ENCODE measurements at places on chromosomes 1 and 21. TPM values are rescaled to one million over a fixed set of nuclear protein-coding genes. Genes with fewer than 3 reads are reported as not detected.

PIGM gene
- total RNA-seq = 3.1 TPM

CLDN19 gene
- total RNA-seq = 1.6 TPM

TNNT2 gene
- 89.2 TPM for total RNA-seq

C4BPA gene
- total RNA-seq = 0.52 TPM

CA6 gene
- total RNA-seq = not detected

UBE2U gene
- not detected for total RNA-seq

VANGL2 gene
- total RNA-seq = 2.1 TPM

LCE1C gene
- not detected for total RNA-seq

RXFP4 gene
- not detected for total RNA-seq

PDIK1L gene
- total RNA-seq = 7.8 TPM

KCNN3 gene
- total RNA-seq = 3.7 TPM

SASS6 gene
- total RNA-seq = 1.6 TPM

KCNQ4 gene
- 4.2 TPM for total RNA-seq

SPAG17 gene
- total RNA-seq = 0.52 TPM

SPRR2A gene
- total RNA-seq = not detected

MAEL gene
- total RNA-seq = 0.52 TPM

HOOK1 gene
- total RNA-seq = 1.0 TPM

BMP8B gene
- 1.0 TPM for total RNA-seq

FNBP1L gene
- 25.1 TPM for total RNA-seq

HCRTR1 gene
- not detected for total RNA-seq

Measured in skeletal muscle tissue (tissue), 5 donors.